Endodermal cell (in vitro differentiated cells): ENCODE measurements at places on chromosomes 4 and X. TPM values are rescaled to one million over a fixed set of nuclear protein-coding genes. Genes with fewer than 3 reads are reported as not detected.

DNA sequence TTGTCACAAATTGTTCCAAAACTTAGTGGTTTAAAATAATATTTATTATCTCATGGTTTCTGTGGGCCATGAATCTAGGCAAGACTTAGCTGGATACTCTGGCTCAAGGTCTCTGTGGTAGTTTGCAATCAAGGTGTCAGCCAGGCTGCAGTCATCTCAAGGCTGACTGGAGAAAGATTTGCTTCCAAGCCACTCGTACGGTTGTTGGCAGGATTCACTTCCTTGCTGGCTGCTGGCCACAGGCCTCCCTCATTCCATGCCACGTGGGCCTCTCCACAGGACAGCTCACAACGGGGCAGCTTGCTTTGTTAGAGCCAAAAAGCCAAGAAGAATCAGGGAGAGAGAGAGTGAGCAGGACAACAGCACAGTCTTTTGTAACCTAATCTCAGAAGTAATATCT lies 101.4 kb downstream of the WWC2 start:
- peaks cover 67% of the 10 kb centered on the region for H3K36me3 ChIP-seq
- peaks cover 14% of the 10 kb centered on the region for H3K4me1 ChIP-seq
- no peak overlapping the region for H3K27ac ChIP-seq
- no peak for DNase-seq

- H3K36me3 ChIP-seq: no peaks in the 10 kb centered on the region
- no peak overlapping the region for H3K4me3 ChIP-seq
- H3K27me3 ChIP-seq: no peaks in the 10 kb centered on the region
- H3K4me1 ChIP-seq: no peaks in the 10 kb centered on the region
- DNase-seq: peak; percentile 49
- H3K27ac ChIP-seq: no peak overlapping the region
Observed at GRCh38 chr4:24659241-24659961, 75.0 kb upstream of the DHX15 start.

The P2RY8 gene
- total RNA-seq: not detected in 2 replicates

The NPY5R gene
- total RNA-seq: 3.2 to 5.1 TPM (median 4.6 TPM) in 3 replicates

The F9 gene
- total RNA-seq: not detected in 2 replicates

DNA sequence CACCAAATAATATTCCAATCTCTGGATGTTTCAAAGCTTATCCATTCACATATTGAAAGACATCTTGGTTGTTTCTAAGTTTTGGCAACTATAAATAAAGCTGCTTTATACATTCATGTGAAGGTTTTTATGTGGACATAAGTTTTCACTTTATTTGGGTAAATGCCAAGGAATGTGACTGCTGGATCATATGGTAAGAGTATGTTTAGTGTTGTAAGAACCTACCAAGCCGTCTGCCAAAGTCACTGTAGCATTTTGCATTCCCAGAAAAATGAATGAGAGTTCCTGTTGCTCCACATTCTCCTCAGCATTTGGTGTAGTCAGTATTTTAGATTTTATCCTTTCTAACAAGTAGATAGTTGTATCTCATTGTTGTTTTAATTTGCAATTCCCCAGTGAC lies 1047.7 kb downstream of the C4orf33 start:
- no peak for DNase-seq
- no peaks in the 10 kb centered on the region for H3K36me3 ChIP-seq
- H3K27me3 ChIP-seq: no peaks in the 10 kb centered on the region
- no peak overlapping the region for H3K27ac ChIP-seq
- no peak overlapping the region for H3K4me3 ChIP-seq

The FANCB gene
- 10.5 and 12.8 TPM in 2 replicates for total RNA-seq
